ENCODE measurements at places on chromosomes 6 and 20.

GRCh38 chr6:31321820-31322219 is 35.2 kb downstream of the HLA-B start:
- no peak for DNase-seq

GRCh38 chr20:40773376-40773775 is 84.3 kb upstream of the MAFB start:
- DNase-seq, result no peak

DNA sequence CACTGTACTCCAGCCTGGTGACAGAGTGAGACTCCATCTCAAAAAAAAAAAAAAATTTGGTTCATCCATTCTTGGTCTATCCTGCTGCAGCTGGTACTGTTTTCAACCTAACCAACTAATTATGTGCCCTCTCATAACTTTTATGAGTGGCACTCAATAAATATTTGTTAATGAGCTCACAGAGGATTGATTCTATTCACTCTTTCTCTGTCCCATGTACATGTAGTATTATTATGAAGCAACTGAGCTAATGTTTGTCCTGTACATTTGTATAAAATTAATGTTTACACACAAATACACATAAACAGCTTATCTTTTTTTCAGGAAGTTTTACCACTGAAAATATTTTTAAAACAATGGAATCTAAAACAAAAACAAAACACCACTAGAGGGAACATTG is 10.1 kb downstream of the RIPOR2 start:
- DNase-seq, result no peak

- no peak for DNase-seq
Measured at GRCh38 chr6:42744351-42744893, 1.5 kb downstream of the TBCC start.

DNA sequence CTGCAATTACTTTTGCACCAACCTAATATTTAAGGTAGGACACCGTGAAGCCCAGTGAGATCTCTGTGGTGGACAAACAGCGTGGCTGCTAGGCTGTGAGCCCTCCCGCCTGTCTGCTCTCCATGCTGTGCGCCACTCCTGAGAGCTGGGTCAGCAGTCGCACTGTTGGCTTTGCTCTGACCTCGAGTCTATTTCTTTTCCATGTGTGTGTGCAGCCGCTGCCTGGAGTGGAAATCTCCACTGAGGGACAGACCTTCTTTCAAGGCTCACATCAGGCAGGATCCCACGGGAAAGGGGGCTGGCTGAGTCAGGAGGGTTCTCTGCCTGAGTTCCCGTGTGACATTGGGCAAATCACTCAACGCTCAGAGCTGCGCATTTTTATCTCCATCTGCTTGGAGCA is 27.1 kb downstream of the RIPOR3 start:
- no peak for DNase-seq

GRCh38 chr20:63413323-63413722 is 52.2 kb upstream of the CHRNA4 start:
- no peak for DNase-seq

- DNase-seq, result no peak
Measured at GRCh38 chr6:125132058-125132457, 21.5 kb upstream of the TPD52L1 start.

- no peak for DNase-seq
Measured at GRCh38 chr6:106273087-106273486, 52.5 kb downstream of the ATG5 start.

GRCh38 chr6:44442236-44442635 is 54.7 kb downstream of the CDC5L start:
- no peak for DNase-seq

GRCh38 chr6:39060467-39061160 is 12.0 kb downstream of the GLP1R start:
- DNase-seq, result no peak

GRCh38 chr6:2938004-2938631 is 33.2 kb downstream of the SERPINB6 start:
- DNase-seq, result no peak

DNA sequence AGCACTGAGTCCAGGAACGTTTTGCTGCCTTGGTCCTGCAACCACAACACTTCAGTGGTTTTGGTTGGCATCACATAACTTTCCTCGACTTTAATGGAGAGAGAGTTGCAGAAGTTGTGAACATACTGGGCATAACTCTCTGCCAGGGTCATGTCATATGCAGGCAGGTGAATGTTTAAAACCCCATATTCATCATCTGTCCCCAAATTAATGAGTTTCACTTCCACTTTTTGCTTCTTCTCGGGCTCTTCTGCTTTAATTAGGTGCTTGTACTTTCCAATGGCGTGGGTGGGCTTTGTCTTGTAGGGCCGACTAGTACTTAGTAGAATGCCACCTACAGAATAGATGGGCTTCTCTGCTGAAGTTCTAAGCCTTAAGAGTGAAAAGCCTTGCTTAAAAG is 45.2 kb upstream of the TFAP2A start:
- no peak for DNase-seq

DNA sequence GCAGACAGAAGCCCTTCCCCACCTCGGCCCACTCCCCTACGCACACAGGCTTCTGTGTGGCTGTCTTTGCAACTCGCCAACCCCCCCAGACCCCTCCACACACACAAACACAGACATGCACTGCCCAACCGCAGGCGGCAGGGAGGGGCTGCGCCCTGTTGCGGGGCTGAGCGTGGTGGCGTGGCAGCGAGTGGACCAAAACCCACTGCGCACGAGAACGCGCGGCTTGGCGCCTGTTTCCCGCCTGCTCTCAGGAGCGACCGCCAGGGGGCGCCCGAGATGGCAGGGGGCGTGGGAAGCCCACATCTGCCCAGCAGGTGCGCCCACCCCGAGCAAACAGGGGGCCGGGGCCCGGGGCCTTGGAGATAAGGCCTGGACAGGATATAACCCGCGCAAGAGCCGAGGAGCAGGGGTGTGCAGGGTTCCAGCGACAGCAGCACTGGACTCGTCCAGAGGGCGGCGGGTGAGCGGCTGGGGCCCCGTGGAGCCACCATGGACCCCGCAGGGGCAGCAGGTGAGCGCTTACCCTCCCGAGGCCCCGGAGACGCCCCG is at the start of gene RBPJL:
Gene RBPJL (plus strand): TSS at position 410 of the 552 bp plus-strand sequence. CDS start 83 bp downstream, at position 493.
- no peak for DNase-seq

- no peak for DNase-seq
Measured at GRCh38 chr6:115838763-115839401, 221.8 kb downstream of the FRK start.

DNA sequence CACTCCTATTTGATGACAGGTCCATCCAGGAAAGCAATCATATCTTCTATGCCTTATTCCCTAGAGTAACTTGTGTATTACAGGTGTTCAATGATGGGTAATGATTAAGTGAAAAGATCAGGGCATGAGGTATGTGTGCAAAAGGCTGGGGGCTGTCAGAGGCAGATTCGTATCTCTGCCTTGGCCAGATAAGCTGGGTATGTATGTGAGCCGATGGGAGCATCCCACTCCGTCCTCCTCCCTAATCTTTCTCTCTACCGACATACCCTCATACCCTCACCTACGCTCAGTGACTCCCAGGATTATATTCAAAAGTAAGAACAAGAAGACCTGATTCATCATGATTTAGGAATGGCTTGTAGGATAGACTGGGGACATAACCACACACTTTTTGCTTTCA is 238.7 kb downstream of the PLCB1 start:
- no peak for DNase-seq

DNA sequence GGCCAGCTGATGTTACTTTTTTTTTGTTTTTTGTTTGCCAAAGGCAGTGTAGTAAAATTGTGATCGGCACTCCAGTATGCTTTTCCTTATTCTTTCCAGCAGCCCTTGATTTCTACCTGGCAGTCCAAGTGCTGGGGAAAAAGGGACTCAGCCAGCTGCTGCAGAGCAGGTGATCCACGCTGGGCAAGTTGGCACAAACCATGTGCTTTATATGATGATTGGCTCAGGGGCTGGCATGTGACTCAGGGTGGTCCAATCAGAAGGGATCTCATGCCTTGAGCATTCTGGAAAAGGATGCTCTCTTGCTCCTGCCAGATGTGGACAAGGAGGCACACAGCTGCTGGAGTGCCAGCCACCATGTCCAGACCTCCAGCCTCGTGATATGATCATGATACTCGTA is 54.5 kb downstream of the SULF2 start:
- DNase-seq, result no peak

DNA sequence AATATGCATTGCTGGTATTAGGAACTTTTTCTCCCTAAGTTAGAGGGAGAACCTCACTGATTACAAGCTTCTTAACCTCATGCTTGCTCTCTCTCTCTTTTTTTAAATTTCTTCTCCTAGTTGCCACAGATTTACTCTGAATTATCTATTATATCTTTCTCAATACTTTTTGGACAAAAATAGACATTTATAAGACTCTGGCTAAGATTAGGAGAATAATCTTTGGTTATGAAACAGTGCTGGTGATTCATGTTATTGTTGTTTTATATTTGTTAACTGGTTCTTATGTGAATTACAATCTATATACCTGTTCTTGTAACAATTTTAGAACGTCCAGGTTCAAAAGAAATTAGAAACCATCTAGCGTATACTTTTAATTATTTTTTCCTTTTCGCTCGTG is 187.8 kb downstream of the OGFRL1 start:
- no peak for DNase-seq

All from stimulated activated CD4-positive, alpha-beta T cell treated with anti-CD3 and anti-CD28 coated beads, Interleukin-4, amount 100 ng/mL, for 4 hours (primary cell).